ENCODE measurements at places on chromosomes 5 and 9.

DNA sequence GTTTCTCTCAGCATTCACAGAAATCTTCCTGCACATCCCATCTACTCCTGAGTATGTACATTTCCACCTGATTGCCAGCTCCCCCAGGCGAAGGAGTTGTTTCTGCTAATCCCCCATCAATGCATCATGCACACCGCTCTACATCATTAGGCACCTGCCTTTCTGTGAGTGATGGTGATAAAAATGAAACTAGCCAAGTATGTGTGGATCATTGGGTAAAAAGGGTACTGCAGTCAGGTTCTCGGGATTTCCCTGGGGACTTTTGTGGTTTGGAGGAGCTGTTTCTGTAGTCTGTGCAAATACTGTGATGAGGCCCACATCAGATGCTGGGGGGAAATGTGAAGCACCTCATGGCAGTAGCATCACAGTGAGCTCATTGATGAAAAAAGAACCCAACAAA lies 30.4 kb downstream of the CAMK4 start:
- peak; percentile 43 for DNase-seq

GRCh38 chr5:91865915-91866314 lies 482.8 kb upstream of the ARRDC3 start:
- no peak for DNase-seq

DNA sequence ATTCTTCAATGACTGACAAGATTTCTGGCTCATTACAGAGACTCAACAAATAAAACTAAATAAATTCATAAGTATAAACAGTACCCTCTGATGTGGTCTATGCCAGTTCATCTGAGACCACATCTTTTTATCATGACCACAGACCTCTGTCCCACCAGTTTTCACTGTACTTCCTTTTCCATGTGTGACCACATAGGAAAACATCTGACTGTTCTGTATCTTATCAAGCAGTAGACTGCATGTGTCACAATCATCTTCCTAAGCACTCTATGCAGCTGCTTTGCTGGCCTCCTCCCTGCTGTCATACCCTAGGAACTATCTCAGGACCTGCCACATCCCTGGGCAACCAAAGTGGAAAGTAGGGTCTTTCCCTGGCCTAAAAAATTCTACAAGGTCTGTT lies 205.0 kb upstream of the ZNF462 start:
- DNase-seq, result no peak

DNA sequence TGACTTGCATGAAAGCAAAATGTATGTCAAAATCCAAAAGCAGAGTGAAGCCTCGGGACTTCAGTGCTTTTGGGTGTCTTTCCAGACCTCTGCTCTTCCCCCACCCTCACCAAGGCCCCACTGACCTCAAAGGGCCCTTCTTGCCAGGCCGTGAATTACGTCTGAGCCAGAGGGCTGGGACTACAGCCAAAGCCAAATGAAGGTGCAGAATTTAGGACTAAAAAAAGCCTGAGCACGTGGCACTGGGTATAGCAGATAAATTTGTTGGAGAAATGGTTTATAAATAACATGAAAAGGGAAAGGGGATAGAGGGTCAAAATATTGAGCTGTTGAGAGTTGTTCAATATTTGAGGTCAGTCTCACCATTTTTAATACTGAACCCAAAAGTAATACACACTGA lies 163.4 kb downstream of the GHR start:
- no peak for DNase-seq
